ENCODE measurements at places on chromosomes 11 and 22. TPM values are rescaled to one million over a fixed set of nuclear protein-coding genes. Genes with fewer than 3 reads are reported as not detected.
A peak's percentile ranks its signal among the peaks of the same experiment; 100 is the strongest.

Gene PGM2L1
- 12.1 TPM for total RNA-seq

Gene DGAT2
- total RNA-seq: 3.4 TPM

Gene LRRC10B
- total RNA-seq: not detected

Gene IMMP1L
- total RNA-seq: 27.0 TPM

Gene OR51B5
- total RNA-seq: not detected

DNA sequence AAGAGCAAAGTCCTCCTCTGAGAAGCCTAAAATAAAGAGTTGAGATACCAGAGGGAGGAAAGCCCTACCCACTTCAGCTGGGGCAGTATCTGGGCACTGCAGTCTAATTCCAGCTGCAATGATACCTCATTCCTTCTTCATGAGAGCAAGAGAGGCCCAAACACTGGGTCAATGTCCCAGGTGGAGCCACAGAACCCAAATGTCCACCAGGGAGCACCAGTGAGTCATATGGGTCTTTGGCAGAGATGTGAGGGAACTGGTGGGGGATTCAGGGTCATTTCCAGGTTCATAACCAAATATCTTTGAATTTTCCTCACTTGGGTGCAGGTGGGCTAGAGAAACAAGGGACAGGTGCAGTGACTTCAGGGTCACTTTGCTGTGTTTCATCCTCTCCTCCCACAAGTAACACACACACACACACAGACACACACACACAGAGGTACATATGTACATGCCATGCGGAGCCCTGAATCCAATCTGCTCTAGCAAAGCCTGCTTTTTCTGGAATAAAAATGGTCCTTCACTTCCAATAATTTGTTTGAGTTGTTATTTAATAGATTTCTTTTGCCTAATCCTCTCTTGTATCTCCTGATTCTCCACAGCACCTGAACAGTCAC, 585.4 kb downstream of the SOX6 start:
- no peaks in the 10 kb centered on the region for H3K36me3 ChIP-seq
- peaks cover 6% of the 10 kb centered on the region for H3K27me3 ChIP-seq
- H3K4me1 ChIP-seq: no peaks in the 10 kb centered on the region
- DNase-seq: peak; percentile 22

DNA sequence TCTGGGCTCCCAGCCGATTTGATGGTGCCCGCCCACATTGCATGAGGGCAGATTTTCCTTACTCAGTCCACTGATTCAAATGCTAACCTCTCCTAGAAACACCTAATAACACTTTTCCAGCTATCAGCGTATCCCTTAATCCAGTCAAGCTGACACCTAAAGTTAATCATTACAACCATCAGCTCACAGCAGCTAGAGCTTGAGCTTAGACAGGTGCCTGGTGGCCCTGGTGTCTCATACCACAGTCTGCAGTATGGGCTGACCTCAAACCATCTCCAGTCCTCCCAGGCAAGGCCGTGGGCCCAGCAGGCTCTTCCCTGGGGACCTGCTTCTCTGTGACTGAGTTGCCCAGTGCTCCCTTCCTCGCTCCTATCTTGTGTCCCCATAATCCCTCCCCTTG, 174.4 kb upstream of the NECTIN1 start:
- H3K4me1 ChIP-seq: no peaks in the 10 kb centered on the region
- H3K36me3 ChIP-seq: no peaks in the 10 kb centered on the region

GRCh38 chr11:14623036-14623435, 20.6 kb upstream of the PDE3B start:
- H3K36me3 ChIP-seq: peaks cover 4% of the 10 kb centered on the region
- H3K4me3 ChIP-seq: no peak overlapping the region
- H3K27ac ChIP-seq: peak overlapping the region; percentile 25
- H3K27me3 ChIP-seq: no peaks in the 10 kb centered on the region

GRCh38 chr11:30316237-30316636, 6.7 kb upstream of the ARL14EP start:
- no peaks in the 10 kb centered on the region for H3K36me3 ChIP-seq
- peaks cover 9% of the 10 kb centered on the region for H3K4me1 ChIP-seq
- H3K27me3 ChIP-seq: peaks cover 29% of the 10 kb centered on the region
- no peak for DNase-seq
- no peak overlapping the region for H3K27ac ChIP-seq

- peaks cover 3% of the 10 kb centered on the region for H3K36me3 ChIP-seq
- H3K27me3 ChIP-seq: no peaks in the 10 kb centered on the region
- H3K4me3 ChIP-seq: no peak overlapping the region
- DNase-seq: no peak
Measured at GRCh38 chr11:96044747-96045146, 120.8 kb upstream of the MTMR2 start.

- no peaks in the 10 kb centered on the region for H3K4me1 ChIP-seq
- peaks cover 2% of the 10 kb centered on the region for H3K36me3 ChIP-seq
- no peaks in the 10 kb centered on the region for H3K27me3 ChIP-seq
- no peak overlapping the region for H3K4me3 ChIP-seq
- H3K27ac ChIP-seq: no peak overlapping the region
Measured at GRCh38 chr11:131713529-131714134, 343.2 kb downstream of the NTM start.

DNA sequence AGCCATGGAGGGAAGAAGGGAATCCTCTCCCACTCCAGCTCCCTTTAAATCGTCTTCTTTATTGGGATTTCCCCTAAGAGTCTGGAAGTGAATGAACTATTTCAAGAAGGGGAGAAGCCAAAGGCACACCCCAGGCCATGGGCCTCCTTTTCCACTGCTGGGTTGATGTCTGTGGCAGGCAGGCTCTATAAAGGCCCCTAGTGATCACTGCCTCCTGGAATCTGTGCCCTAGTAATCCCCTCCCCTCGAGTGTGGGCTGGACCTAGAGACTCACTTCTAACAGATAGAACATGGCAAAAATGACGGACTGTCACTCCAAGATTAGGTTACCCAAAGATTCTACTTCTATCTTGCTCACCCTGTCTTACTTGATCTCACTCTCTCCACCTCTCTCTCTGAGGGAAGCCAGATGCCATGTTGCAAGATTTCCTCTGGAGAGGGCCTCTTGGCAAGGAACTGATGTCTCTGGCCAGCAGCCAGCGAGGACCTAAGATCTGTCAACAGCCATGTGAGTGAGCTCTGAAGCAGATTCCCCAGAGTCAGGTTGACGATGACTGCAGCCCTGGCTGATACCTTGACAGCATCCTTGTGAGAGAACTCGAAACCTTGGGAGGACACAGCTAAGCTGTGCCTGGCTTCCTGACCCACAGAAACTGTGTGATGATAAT, 444.8 kb downstream of the SOX6 start:
- no peak for DNase-seq
- H3K27ac ChIP-seq: no peak overlapping the region
- no peaks in the 10 kb centered on the region for H3K27me3 ChIP-seq
- no peaks in the 10 kb centered on the region for H3K4me1 ChIP-seq
- no peaks in the 10 kb centered on the region for H3K36me3 ChIP-seq

DNA sequence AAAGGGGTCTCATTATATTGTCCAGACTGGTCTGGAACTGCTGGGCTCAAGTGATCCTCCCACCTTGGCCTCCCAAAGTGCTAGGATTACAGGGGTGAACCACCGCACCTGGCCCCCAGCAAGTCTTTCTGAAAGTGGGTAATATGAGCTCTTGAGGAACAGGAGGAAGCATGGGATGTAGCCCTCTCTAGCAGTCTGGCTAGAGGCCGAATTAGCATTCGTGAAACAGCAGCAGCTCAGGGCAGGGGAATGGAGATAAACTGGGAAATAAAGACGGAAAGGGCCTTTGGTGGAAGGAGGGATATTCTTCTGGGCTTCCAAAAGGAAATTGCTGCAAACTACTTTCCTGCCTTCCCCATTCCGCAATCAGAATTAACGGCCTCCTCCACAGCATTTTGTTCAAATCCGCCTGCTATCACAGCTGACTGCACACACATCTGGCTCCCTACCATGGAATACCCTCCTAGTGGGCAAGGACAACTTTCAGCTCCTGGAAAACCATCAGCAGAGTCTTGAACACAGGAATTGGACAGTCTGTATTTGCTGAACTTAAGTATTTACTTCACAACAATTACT, 44.3 kb downstream of the MICAL3 start:
- H3K27me3 ChIP-seq: no peaks in the 10 kb centered on the region
- peak overlapping the region; percentile 78 for H3K4me3 ChIP-seq
- DNase-seq: no peak
- H3K36me3 ChIP-seq: no peaks in the 10 kb centered on the region
- H3K27ac ChIP-seq: no peak overlapping the region

DNA sequence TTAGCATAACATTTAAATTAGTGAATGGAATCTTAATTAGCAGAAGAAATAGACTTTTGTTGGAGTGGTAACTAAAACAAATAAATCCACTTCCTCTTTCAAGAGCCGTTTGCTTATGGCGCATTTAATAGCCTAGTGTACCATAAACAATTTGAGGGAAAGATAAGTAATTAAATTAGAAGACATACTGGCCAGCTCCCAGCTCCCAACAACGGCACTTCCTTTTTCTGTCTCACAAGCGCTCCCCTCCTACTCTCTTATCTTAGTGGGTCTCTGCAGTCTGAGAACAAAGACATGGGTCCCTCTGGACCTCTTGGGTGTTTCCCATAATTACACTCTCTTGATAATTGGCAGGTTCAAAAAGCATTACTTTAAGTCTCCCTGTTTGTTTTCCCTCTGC, 146.0 kb downstream of the OPCML start:
- H3K4me1 ChIP-seq: no peaks in the 10 kb centered on the region
- no peak overlapping the region for H3K4me3 ChIP-seq
- H3K27ac ChIP-seq: no peak overlapping the region
- H3K36me3 ChIP-seq: no peaks in the 10 kb centered on the region

DNA sequence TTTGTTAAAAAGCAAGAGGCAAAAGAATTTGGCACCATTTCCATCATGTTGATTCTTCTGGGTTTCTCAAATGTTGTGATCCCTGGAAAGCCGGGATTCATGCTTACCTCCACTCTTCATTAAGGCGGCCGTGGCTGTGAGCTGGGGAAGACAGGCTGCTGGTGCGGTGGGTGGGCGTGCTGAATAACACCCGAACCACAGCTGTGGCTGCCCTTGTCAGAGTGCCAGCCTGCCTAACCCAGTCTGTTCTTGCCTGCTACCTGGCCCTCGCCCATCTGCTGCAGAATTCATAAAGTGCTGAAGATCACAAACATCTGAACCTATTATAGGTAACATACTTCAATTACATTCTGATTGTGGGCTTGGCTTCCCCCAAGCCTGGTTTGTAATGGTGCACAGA, 95.8 kb upstream of the RCN1 start:
- H3K36me3 ChIP-seq: no peaks in the 10 kb centered on the region
- peak overlapping the region; percentile 71 for H3K27ac ChIP-seq
- DNase-seq: no peak
- peaks cover 15% of the 10 kb centered on the region for H3K4me1 ChIP-seq

DNA sequence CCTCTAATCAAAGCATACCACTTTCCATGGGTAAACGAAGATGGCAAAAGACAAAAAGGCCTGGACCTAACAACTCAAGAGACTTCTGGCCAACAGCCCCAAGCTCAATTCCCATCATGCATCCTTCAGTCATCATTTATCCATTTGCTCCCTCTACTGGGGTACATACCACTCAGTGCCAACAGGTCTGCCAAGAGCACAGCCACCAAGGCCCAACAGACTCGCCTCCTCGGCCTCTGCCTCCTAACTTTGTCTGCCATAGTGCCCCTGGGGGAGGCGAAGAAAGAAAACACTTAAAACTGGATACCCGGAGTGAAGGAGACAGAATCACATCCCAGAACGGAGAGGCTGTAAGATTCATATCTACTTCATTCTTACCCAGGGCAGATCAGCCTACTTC, 1.1 kb downstream of the HYOU1 start:
- H3K36me3 ChIP-seq: peaks cover 32% of the 10 kb centered on the region
- H3K4me1 ChIP-seq: peaks cover 61% of the 10 kb centered on the region
- H3K4me3 ChIP-seq: peak overlapping the region; percentile 97
- H3K27ac ChIP-seq: peak overlapping the region; percentile 86

GRCh38 chr11:9249252-9249651, 15.9 kb downstream of the DENND5A start:
- no peaks in the 10 kb centered on the region for H3K36me3 ChIP-seq
- no peak overlapping the region for H3K4me3 ChIP-seq
- no peak for DNase-seq

GRCh38 chr11:88632163-88632562, 294.6 kb upstream of the CTSC start:
- H3K27me3 ChIP-seq: no peaks in the 10 kb centered on the region
- DNase-seq: no peak
- H3K27ac ChIP-seq: no peak overlapping the region
- H3K4me3 ChIP-seq: no peak overlapping the region
- H3K36me3 ChIP-seq: no peaks in the 10 kb centered on the region
- no peaks in the 10 kb centered on the region for H3K4me1 ChIP-seq

- H3K27ac ChIP-seq: peak overlapping the region; percentile 67
- no peaks in the 10 kb centered on the region for H3K27me3 ChIP-seq
- no peak overlapping the region for H3K4me3 ChIP-seq
- H3K4me1 ChIP-seq: peaks cover 13% of the 10 kb centered on the region
Measured at GRCh38 chr22:44855855-44856254, 103.5 kb downstream of the ARHGAP8 start.

DNA sequence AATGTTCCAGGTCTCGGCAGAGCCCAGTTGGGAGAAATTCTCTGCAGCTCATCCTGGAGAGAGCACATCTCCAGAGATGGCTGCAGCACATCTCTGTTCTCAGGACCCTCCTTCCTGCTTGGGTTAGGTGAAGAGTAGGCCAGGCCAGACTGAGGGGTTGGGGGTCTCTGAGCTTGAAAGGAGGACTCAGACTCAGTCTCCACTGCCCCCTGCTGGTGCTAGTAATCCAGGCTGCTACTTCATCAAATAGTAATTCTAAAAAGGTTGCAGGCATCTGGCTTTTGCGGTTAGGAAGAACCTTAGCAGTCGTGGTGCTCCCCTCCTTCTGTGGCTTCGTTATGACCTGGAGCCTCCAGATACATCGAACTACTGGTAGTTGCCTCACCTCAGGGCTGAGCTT, 9.7 kb downstream of the TUB start:
- peaks cover 4% of the 10 kb centered on the region for H3K27me3 ChIP-seq
- no peaks in the 10 kb centered on the region for H3K4me1 ChIP-seq
- no peaks in the 10 kb centered on the region for H3K36me3 ChIP-seq
- no peak overlapping the region for H3K4me3 ChIP-seq
- H3K27ac ChIP-seq: no peak overlapping the region

DNA sequence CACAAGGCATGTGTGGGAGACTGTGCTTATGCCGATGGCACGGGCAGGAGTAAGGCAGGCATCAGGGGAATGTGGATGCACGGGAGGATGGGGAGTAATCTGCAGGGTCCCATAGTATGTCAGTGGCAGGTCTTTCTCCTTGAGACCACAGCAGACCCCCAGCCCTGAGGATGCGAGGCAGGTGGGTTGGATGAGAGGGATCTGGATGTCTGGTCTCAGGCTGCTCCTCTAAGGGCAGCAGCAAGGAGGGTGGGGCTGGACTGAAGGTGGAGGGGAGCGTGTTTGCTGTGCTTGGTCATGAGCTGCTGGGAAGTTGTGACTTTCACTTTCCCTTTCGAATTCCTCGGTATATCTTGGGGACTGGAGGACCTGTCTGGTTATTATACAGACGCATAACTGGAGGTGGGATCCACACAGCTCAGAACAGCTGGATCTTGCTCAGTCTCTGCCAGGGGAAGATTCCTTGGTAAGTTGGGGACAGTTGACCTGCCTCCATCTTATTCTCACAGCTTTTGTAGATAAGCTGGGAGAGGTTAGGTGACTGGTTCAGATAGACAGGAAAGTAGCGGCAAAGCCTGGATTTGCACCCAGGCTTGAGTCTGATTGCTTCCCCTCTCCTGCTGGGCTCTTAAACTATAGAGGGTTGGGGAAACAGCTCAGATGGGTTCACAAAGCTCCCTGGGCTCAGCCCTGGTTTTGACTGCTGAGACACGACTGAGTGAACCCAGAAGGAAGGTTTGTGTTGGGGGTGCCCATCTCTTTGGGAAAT, at the start of gene APOL1:
TSS of gene APOL1 (plus strand) at position 380 of the 769 bp plus-strand sequence. CDS start 1,823 bp downstream, outside the sequence.
- peak; percentile 60 for DNase-seq
- peaks cover 72% of the 10 kb centered on the region for H3K4me1 ChIP-seq
- peak within 1 kb of the TSS; percentile 98 for H3K27ac ChIP-seq
- peaks cover 14% of the 10 kb centered on the region for H3K36me3 ChIP-seq

GRCh38 chr11:4072668-4073285, 21.8 kb upstream of the RRM1 start:
- DNase-seq: peak; percentile 44
- no peaks in the 10 kb centered on the region for H3K27me3 ChIP-seq
- peaks cover 11% of the 10 kb centered on the region for H3K36me3 ChIP-seq
- peaks cover 27% of the 10 kb centered on the region for H3K4me1 ChIP-seq
- no peak overlapping the region for H3K4me3 ChIP-seq
